GM20000 (cell line): ENCODE measurements at places on chromosomes 16 and 17.

GRCh38 chr17:48998587-48999440 is 1.6 kb downstream of the IGF2BP1 start:
- no peak for DNase-seq

DNA sequence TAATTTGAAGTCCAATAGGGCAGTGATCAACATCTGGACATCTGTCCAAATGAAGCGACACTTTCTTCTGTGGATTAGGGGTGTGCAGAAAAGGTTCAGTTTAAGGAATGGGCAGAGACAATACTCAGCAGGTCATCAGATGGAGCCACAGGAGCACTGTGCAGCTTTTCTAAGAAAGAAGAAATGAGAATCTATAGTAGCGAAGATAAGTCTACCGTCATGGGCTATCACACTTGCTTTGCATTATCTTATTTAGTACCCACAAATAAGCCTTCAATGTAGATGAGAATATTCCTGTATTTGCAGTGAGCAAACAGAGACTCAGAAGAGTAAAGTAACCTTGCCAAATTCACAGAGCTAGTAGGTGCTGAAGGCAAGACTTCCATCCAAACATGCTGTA is 412.0 kb upstream of the GOT2 start:
- no peak for DNase-seq

DNA sequence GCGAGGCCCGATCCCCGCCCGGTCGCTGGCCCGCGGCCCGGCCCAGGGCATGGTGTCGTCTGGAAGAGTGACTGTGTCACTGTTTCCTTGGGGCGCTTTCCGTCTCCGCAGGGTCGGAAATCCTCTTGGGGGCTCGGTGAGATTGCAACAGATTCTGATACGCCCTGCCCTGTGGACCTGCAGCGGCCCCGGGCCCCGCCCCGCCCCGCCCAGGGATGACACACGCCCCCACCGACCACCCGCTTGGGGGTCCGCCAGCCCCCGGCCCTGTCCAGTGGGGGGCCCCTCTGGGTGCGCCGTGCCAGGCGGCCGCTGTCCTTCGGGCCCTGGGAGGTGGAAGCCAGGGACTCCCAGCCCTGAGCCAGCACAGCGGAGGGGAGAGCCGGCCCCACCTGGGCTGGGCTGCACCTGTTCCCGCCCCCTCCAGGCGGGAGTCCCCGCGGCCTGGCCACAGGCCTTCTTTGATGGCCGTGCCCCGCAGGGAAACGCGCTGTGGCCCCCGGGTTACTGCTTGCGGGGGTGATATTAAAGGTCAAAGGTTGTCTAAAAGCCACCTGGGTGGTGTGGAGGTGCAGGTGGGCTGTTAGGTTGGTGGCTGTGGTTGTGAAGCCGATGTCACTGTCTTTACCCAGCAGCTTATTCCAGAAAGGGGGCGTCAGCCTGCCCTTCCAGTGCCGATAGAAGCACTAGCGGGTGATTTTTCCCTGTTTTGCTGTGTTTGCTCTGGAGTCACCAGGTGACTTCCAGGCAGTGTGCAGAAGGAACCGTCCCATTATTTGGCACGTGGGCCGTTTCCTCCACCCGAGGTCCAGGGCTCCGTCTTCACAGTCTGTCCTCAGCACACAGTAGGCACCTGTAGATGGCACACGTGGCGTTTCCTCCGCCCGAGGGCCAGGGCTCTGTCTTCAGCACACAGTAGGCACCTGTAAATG is 752 bp downstream of the TBC1D24 start:
- DNase-seq = peak; percentile 73

GRCh38 chr17:44159519-44160210 is 10.8 kb upstream of the ASB16 start:
- DNase-seq = no peak

- no peak for DNase-seq
These were observed 17.2 kb downstream of the IQCK start for GRCh38 chr16:19735074-19735867.

DNA sequence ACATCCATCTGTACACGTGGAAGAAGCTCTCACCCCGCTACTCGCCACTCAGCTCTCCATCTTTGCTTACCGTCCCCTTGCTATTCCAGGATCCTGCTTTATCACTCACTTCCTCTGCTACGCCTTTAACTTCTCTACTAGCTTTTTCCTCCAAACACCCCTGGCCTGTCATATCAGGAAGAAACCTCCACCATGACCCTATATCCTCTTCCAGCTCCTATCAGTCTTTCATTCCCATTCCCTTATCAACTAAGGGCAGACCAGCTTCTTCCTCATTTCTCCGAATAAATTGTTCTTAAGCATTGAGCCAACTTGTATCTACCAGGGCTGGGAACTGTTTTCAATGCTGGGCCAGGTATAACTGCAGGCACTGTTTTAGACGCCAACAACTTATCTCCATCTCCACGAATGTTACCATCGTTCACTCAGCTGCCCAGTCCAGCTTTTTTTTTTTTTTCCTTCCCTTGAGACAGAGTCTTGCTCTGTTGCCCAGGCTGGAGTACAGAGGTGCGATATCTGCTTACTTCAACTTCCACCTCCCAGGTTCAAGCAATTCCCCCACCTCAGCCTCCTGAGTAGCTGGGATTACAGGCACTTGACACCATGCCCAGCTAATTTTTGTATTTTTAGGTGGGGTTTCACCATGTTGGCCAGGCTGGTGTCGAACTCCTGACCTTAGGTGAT is 4.3 kb downstream of the IQCK start:
- DNase-seq = no peak

DNA sequence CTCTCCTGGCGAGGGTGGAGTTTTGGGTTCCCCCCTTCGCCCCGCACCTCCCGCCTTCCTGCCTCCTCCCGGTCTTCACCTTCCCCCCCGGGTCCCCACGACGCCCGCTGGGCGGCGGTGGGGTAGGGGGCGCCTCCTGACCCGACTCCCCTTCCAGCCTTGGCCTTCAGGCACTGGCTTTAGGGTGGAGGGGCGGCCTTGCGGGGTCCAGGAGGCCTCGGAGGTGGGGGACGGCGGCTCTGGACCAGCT is 2.4 kb downstream of the SLC16A3 start:
- DNase-seq = no peak

DNA sequence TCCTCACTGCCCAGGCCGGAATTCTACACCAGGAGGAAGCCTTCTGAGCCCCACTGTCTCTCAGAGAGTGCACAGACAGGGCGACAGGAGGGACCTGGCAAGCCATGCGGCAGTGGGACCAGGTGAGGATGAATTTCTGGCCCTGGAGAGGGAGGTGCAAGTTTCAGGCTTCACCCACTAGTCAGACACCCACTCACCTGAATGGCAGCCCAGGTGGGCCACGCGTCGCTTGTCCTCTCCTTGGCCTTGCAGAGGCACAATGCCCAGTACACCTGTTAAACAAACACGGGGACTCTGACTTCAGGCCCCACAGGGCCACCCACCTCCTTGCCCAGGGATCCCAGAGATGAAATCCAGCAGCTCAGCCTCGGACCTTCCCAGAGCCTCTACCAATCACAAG is 4.2 kb downstream of the CORO7 start:
- no peak for DNase-seq

DNA sequence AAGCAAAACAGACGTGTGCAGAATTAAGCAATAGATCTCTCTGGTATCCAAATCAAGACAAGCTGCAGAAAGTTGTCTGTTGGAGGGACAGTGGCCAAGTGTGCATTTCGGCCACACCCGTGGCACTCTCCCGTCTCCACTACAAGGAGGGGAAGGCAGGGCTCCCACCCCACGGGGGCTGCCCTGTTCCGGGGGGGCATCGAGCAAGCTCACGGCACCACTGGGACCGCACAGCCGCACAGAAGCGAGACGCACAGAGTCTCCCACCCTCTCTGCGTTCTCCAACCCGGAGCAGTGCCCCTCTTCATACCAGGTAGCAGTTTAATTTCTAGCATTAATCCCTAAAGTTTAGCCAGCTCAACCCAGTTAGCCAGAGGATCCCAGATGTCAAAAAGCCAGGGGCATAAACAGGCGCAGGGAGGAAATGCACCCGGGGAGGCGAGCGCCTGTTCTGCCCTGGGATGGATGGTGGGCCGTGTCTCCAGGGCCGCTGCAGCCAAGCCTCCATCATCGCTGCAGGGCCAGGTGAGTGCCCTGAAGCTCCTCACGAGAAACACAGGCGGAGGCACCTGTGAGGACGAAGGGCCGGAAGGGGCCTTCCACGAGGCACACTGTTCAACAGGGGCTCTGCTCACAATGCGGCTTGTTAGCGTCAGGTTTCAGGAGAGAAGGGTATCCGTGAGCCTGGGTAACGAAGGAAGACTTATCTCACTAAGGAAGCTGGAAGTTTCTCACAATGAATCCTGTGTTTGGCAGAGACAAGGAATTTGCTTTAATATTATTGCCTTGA is 42.1 kb upstream of the METRNL start:
- DNase-seq = no peak

DNA sequence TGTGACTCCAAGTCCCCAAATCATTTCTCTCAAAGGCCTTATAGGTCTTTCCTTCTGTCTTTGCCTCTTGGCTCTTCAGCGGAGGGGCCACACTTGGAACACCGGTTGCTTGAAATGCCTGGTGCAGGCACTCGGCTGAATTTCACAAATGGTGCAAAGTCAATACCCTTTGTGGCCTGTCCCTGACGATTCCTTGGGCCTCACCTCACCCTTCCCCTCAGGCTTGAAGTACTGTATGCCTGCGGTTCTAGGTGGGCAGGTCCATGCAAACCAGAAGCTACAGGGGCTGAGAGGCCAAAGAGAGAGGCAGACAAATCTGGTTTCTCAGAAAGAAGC is 4.1 kb upstream of the B9D1 start:
- DNase-seq = no peak

- DNase-seq = no peak
These were observed 5.9 kb upstream of the CD300H start for GRCh38 chr17:74573169-74573568.

GRCh38 chr16:69003500-69003899 is 102.0 kb upstream of the HAS3 start:
- no peak for DNase-seq

DNA sequence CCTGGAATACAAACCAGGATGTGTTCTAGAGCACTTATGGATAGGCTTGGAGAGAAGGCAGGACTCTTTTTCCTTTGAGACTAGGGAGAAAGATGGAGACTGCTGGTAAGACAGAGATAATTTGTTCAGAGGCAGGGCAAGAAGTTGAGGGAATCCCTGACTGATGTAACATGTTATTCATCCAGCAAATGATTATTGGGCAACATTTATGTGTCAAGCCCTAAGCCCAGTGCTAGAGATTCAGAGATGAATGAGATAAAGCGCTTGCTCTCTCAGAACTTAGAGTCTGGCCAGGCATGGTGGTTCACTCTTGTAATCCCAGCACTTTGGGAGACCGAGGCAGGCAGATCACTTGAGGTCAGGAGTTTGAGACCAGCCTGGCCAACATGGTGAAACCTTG is 47.8 kb upstream of the NUFIP2 start:
- DNase-seq = no peak

DNA sequence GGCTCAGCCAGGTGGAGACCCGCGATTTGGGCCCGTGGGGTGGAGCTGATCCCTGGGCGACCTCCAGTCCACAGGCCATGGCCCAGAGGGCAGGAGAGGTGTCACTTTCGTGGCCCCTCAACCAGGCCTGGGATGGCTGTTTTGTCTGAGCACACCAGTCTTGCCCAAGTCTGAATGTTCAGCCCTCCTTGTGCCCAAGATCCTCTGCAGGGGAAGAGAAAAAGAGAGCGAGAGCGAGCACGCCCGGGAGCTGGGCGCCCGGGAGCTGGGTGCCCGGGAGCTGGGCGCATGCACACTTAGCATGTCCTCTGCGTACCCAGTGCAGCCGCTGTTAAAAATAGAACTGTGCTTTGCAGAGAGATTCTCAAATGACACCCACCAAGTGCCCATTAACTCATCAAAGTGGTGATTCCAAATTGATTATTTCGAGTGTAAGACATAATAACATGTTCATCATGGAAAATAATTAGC is 403.3 kb upstream of the TNRC6C start:
- no peak for DNase-seq

DNA sequence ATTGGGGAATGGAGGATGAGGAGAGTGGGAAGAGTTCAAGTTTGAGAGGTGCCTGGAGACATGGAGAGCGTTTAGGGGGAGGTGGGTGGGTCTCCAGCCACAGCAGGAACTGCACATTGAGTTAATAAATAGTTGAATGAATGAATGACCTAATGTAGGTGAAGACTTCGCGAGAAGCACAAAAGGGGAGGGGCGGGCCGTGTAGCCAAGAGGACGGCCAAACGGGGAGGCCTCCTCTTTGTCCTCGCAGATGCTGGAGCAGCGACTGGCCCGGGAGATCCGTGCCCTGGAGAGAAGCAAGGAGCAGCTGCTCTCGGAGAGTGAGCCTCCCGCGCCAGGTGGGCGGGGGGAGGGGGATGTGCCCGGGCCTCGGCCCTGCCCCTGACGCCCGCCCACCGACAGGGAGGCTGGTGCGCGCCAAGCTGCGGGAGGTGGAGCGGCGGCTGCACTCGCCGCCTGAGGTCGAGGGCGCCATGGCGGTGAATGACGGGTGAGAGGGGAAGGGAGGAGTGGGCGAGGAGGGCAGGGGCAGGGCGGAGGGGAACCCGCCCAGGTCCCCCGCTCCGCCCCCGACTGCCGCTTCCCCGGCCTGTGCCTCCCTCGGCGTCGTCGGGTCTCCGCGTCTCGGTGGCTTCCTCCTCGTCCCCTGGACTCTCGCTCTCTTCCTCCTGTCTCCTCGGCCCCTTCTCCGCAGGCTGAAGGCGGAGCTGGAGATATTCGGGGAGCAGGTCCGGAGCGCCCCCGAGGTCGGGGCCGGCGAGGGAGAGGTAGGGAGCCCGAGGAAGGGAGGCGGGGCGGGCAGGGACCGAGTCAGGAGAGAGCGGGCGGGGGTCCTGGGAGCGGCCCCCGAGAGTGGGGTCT is 12.9 kb downstream of the SYCE1L start:
- peak; percentile 86 for DNase-seq

DNA sequence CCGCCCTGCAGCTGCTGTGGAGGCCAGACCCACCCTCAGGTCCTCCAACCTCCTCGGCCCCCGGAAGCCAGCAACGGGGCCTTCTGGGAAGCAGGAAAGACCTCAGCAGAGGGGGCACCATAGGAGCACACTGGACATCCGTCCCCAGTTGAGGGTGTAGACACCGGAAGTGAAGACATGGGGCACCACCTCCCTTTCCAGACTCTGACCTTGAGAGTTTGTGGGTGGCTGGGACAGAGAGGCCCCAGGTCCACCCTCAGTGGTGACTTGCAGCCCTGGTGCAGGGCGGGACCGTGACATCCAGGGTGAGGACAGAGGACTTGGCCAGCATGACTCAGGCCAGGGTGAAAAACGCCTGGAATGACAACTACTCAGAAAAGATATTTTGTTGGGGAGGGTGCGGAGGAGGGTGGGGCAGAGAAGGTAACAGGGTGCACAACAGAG is 19.9 kb downstream of the CEP295NL start:
- DNase-seq = no peak
